Retina (tissue), 1 donor: ENCODE measurements at places on chromosomes 7 and 10.

DNA sequence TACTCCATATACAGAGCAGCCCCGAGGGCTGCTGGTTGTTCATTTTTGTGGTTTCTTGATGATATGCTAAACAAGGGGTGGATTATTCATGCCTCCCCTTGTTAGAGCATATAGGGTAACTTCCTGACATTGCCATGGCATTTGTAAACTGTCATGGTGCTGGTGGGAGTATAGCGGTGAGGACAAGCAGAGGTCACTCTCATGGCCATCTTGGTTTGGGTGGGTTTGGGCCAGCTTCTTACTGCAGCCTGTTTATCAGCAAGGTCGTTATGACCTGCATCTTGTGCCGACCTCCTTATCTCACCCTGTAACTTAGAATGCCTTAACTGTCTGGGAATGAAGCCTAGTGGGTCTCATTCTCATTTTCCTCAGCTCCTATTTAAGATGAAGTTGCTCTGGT is 31.3 kb downstream of the GNAT3 start:
- no peak for DNase-seq

DNA sequence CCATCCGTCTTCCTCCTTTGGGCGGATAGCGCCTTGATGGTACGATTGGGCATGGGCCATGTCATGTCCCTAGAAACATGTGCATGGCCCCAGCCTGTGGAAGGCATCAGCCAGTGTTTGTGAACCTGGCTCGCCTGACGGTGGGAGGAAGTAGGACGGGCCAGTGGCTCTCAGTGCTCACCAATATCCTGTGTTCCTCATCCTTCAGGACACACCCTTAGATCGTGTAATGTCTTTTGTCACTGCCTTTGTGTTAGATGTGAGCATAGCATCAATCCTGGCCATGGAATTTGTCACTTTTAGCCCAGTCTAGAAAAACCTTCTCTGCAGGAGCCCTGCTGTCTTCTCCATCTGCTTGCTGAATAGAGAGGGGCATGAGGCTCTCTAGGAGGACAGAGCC is 77.6 kb downstream of the PFKFB3 start:
- DNase-seq, result no peak

DNA sequence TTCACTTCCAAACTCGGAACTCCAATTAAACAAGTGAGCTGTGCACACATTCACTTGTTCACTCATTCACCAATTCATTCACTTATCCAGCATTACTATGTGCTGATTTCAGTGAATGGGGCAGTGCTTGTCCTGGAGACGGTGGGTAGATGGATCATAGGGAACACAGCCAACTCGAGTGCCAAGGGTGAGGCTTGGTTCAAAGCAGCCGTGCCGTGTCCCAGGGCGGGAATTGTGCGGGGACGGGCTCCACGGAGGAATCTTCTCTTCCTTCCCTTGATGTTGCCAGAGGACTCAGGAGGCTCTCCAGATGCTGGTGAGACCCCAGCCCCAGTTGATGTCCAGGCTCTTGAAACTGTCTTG is 2.9 kb downstream of the SH2D4B start:
- DNase-seq, result no peak

DNA sequence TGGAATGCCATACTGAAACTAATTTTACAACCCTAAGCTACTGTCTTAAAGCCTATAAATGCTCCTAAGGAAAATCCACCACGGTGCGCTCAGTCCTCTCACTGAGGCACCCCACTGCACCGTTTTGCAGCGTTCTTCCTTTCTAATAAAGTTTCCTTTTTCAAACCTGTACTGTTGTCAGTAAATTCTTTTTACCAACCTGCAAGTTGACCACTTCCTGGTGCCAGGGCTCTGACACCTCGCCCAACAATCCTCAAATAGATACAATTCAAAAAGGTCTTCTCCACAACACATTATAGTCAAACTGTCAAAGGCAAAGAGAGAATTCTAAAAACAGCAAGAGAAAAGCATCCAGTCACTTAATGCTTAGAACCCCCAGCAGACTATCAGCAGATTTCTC is 42.8 kb downstream of the HERPUD2 start:
- no peak for DNase-seq

- DNase-seq, result no peak
Observed at GRCh38 chr7:133571076-133571475, 318.2 kb downstream of the EXOC4 start.

DNA sequence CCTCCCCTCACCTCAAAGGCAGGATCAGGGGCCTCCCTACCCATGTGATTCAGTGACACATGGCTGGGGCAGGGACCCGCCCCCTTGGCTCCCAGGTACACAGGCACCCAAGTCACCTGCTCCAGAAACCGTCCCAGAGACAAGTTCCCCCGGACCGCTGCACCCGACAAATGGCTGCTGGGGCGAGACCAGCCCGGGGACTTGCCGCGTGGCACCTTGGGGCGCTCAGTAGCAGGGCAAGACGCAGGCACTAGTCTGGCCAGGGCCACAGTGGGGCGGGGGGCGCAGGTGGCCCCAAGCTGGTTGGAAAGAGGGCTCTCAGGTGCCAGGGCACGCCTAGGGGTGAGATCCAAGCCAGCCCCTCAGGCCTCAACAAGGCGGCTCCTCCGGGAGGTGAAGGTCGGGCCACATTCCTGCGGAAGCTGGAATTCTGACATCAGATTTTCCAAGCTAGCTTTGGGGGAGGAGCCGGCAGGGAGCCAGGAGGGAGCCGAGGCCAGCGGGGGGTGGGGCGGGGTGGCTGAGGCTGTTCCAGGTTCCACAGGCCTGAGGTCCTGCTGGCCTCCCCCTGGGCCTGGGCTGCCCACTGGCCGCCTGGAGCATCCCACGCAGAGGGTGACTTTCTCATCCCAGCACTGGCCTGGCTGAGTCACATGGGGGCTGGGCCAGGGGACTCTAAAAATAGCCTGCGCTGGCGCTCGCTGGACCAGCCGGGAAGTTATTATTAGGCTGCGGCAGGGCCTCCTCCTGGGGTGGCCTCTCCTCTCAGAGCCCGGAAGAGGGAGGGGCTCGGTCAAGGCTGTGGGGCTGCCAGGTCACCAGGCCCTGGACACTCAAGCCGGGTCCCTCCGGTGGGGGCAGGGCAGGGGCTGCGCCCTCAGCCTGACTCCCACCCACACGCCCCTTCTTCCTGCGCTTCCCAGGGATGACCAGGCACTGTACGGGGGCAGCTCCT is 20.5 kb upstream of the INPP5A start:
- DNase-seq, result peak; percentile 78

GRCh38 chr7:664997-665735 is 61.3 kb upstream of the DNAAF5 start:
- no peak for DNase-seq

DNA sequence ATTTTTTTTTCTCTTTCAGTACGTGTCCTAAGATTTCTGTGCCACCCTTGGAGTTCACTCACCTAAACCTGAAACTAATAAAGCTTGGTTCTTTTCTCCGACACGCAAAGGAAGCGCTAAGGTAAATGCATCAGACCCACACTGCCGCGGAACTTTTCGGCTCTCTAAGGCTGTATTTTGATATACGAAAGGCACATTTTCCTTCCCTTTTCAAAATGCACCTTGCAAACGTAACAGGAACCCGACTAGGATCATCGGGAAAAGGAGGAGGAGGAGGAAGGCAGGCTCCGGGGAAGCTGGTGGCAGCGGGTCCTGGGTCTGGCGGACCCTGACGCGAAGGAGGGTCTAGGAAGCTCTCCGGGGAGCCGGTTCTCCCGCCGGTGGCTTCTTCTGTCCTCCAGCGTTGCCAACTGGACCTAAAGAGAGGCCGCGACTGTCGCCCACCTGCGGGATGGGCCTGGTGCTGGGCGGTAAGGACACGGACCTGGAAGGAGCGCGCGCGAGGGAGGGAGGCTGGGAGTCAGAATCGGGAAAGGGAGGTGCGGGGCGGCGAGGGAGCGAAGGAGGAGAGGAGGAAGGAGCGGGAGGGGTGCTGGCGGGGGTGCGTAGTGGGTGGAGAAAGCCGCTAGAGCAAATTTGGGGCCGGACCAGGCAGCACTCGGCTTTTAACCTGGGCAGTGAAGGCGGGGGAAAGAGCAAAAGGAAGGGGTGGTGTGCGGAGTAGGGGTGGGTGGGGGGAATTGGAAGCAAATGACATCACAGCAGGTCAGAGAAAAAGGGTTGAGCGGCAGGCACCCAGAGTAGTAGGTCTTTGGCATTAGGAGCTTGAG is at the start of gene CFTR:
TSS of gene CFTR (plus strand) at position 801 of the 830 bp plus-strand sequence. CDS start 70 bp downstream, outside the sequence.
- peak; percentile 71 for DNase-seq

GRCh38 chr7:41175435-41175834 is 527.5 kb downstream of the INHBA start:
- no peak for DNase-seq

- DNase-seq, result no peak
Observed at GRCh38 chr7:134353411-134353810, 36.7 kb upstream of the SLC35B4 start.

DNA sequence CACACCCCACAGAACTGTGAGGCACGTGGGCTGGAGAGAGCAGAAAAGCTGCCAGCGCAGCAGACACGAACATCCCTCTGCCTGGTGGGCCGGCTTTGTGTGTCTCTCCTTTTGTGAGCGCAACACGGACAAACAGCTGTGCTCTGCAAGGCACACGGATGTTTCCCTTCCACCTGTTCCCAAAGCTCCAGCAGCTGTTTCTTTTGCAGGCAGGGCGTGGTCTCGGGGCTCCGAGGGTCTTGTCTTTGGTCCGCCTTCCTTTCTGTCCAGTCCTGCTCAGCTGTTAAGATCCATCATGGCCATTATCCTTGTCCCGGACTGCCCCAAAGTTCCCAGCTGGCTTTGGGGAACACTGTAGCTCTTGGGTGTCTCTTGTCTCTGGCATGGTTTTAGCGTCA is 32.7 kb upstream of the SH2B2 start:
- DNase-seq, result no peak

DNA sequence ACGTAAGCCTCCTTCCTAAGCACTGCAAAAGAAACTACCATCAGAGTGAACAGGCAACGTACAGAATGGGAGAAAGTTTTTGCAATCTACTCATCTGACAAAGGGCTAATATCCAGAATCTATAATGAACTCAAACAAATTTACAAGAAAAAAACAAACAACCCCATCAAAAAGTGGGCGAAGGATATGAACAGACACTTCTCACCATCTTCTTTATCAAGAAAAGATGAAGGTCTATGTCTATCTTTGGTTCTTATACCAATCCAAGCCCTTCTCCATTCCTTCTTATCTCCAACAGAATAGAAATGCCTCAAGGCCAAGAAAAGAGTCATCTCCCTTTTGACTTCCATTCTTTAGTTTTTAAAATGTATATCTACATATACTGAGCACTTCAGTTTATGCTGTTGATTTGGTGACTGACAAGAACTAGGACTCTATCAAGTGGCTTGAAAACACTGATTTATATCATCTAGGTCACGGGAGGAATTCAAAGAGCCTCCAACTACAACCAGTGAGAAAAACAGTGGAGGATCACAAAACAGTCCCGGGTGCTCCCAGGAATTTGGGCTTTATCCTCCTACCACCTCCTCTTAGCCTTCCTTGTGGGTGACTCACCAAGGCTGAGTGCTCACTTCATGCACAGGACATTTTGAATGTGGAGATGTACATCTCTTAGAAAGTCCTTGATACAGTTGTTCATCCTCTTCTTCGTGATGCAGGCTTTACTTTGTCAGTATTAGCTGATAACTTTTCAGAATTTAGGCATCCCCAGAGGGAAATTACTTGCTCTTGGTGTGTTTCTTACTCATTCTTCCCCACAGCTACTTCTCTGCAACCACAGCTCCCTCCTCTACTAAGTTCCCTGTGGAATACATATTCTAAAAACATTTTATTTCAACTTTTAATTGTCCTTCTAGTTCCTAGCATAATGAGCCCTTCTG is 15.4 kb downstream of the TAS2R41 start:
- DNase-seq, result no peak

DNA sequence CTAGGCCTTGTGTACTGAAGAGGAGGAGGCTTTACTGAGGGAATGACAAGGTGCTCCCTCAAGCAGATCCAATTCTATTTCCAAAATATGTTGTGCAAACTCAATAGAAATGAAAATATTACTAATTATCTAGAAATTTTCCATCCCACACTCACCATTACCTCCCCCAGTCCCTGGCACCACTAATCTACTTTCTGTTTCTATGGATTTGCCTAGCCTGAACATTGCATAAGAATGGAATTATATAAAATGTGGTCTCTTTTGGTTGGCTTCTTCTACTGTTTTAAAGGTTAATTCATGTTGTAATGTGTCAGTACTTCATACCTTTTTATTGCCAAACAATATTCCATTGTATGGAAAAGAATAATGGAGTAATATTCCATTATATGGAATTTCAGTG is 18.7 kb upstream of the NUB1 start:
- DNase-seq, result no peak

- DNase-seq, result no peak
Observed at GRCh38 chr7:116229366-116229765, 19.0 kb downstream of the TES start.

- DNase-seq, result no peak
Observed at GRCh38 chr7:12519682-12520009, 50.9 kb upstream of the SCIN start.

GRCh38 chr7:46139079-46139478 is 218.0 kb upstream of the IGFBP3 start:
- no peak for DNase-seq
